ENCODE measurements at places on chromosomes 4 and X.

- DNase-seq, result no peak
Measured at GRCh38 chrX:103439161-103439560, 62.8 kb downstream of the BEX3 start.

GRCh38 chrX:3066555-3066954 lies 25.3 kb downstream of the ARSF start:
- DNase-seq, result no peak

DNA sequence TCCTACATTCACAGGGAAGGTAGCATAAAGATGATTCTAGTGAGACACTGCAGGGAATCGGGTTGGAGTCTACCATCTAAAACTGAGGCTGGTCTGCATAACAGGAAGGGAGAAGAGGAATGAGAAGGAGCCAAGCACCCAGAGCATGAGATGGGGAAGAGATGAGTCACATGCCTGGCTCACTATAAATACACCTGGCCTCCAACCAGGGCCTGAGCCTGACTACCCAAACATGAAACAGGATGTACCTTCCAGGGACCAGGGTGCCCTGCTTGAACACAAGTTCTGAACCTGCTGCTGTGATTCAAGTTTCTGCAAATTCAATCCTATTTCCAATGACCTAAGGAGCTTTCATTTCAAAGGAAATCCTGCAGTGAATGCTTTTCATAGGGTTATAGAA lies 24.9 kb downstream of the CD99L2 start:
- no peak for DNase-seq

DNA sequence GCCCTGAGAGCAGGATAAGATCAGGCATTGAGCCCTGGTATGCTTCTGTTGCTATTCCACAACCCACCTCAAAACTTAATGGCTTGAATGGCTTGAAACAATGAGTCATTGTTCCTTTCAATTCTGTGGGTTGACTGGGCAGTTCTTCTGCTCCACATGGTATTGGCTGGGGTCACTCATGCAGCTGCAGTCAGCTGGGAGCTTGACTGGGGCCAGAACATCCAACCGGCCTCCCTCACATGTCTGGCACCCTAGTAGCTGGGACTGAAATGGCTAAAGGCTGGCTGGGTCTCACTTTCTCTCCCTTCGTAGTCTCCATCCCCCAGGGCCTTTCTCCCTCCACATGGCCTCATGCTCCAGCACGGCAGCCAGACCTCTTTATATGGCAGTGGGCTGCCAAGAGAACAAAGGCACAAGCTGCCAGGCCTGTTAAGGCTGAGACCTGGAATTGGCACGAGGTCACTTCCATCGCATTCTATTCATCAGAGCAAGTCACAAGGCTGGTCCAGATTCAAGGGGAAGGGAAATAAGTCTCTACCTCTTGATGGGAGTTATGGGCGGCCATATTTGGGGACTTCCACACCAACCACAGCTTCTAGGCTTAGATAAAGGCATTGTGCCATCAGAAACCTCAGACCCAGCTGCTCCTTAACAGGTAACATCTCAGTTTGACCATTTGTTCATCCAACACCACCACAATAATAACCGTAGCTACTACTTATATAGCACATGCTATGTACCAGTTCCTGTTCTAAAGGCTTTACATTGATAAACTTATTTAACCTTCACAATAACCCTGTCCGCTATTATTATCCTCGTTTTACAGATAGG lies 159.7 kb upstream of the ATP6AP2 start:
- peak; percentile 42 for DNase-seq

DNA sequence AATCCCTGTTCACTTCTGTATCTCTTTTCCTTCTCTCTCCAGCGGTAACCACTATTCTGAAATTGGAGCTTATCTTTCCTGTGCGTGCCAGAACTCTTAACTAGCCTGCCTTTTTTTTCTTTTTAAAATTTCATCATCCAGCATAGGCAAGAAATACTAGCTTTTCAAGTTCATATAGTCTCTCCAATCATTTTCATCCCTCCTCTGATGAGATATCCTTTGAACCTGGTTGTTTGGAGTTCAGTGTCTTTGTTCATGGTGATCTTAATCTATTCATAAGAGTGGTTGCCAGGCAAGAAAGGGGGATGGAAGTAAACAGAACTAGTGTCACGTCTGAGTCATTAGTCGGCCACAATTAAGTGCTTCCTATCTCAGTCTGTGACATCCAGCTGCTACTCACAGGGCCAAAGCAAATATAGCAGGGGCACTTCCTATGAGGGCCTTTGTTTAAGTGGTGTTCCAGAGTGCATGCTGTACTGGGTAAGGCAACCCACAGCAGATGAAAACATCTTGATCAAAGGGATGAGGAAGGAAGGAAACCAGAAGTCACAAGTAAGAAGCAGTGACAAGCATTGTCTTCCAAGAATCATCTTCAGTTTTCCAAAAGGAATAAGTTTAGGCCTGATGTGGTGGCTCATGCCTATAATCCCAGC lies 56.4 kb upstream of the XIAP start:
- peak; percentile 64 for DNase-seq

- DNase-seq, result no peak
Measured at GRCh38 chr4:174144106-174144505, 139.4 kb downstream of the FBXO8 start.

GRCh38 chr4:173146456-173146855 lies 22.2 kb upstream of the GALNT7 start:
- DNase-seq, result no peak

- no peak for DNase-seq
Measured at GRCh38 chrX:7983581-7983980, 56.4 kb upstream of the PNPLA4 start.

DNA sequence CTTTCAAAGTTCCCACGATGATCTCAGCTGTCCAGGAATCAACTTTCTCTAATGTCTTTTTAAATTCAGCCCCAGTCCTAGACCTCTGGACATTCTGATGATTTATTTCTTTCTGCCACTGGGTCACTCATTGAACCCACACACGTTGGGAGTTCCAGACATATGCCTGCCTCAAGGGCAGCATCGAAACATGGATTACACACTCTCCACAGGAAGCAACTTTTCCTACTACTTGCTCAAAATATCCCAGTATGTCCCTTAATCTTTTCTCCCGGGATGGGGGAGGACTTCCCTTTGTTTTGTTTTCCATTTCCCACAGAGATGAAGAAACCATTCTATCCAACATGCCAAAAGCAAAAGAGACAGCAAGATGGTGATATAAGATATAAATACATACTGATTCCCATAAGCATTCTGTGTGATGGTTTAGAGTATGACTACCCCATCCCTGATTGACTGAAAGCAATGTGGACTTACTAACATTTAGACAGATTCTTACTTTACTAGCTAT lies 79.8 kb upstream of the PPARGC1A start:
- peak; percentile 3 for DNase-seq

DNA sequence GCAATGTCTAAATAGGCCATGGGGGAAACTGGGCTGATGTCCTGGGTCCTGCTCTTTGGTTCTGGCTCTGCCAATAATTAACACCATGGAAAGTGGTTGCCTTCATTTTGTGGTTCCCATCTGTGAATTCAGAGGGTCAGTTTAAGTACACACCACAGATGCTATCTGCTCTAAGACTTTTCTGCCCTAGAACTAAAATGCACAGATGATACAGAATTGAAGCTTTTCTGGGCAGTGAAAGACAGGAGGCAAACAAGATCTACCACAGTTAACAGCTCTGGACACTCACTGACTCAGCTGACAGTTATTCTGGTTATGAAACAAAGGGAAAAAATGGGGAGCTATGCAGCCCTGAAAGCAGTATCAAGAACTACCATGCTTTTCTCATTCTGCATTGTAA lies 37.3 kb downstream of the APBB2 start:
- no peak for DNase-seq

GRCh38 chr4:155426953-155427352 lies 50.2 kb upstream of the MAP9 start:
- no peak for DNase-seq

- no peak for DNase-seq
Measured at GRCh38 chr4:48255072-48255958, 14.3 kb downstream of the TEC start.
